Activated CD8-positive, alpha-beta memory T cell treated with anti-CD3 and anti-CD28 coated beads, Interleukin-2, amount 10 ng/mL, durations not matched to agents 7 days and 5 days (primary cell): ENCODE measurements at places on chromosomes 13 and 19.

DNA sequence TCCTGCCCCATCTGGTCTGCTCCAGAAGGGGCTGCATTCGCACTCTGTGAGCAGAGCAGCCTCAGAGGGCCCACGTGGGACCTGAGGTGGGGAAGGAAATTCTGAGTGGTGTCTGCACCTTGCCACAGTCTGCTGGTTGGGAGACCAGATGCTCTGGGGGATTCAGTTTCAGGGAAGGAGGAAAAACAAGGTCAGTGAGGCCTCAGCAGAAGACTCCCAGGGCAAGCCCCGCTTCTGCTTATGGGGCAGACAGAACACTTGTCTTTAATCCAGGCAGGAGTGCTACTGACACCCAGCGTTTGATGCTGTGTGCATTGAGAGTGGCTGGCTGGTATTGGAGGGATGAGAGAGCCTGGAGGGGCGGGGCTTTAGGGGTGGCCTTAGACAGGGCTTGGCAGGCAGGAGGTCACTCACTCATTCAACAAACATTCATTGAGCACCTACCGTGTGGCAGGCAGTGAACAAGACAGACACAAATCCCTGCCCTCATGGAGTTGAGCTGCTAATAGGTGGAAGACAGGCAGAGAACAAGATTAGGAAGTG, 4.9 kb upstream of the CLEC17A start:
- no peak for DNase-seq

DNA sequence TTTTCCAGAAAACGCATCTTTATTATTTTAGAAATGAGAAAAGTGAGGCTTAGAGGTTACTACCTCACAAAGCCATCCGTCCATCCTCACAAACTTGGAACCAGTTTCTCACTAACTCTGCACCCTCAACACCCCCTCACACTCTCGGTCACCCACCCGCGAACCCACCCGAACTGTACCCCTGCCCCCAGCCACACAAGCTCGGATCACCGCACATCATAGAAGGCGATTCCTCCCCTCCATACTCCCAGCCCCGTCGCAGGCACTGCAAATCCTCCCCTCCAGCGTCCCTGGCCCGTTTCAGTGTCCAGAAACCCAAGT, 238 bp downstream of the ZNF260 start:
- DNase-seq: no peak

- DNase-seq: no peak
These were observed 8.4 kb downstream of the DACH1 start for GRCh38 chr13:71858647-71859046.

- no peak for DNase-seq
These were observed 24.9 kb upstream of the DPP9 start for GRCh38 chr19:4748589-4748988.

- peak; percentile 61 for DNase-seq
These were observed 857 bp downstream of the IER2 start for GRCh38 chr19:13150931-13151604.
